Stimulated activated CD4-positive, alpha-beta T cell treated with anti-CD3 and anti-CD28 coated beads, TNF-alpha, amount 100 ng/mL, for 24 hours (primary cell): ENCODE measurements at places on chromosomes 11 and 22.

DNA sequence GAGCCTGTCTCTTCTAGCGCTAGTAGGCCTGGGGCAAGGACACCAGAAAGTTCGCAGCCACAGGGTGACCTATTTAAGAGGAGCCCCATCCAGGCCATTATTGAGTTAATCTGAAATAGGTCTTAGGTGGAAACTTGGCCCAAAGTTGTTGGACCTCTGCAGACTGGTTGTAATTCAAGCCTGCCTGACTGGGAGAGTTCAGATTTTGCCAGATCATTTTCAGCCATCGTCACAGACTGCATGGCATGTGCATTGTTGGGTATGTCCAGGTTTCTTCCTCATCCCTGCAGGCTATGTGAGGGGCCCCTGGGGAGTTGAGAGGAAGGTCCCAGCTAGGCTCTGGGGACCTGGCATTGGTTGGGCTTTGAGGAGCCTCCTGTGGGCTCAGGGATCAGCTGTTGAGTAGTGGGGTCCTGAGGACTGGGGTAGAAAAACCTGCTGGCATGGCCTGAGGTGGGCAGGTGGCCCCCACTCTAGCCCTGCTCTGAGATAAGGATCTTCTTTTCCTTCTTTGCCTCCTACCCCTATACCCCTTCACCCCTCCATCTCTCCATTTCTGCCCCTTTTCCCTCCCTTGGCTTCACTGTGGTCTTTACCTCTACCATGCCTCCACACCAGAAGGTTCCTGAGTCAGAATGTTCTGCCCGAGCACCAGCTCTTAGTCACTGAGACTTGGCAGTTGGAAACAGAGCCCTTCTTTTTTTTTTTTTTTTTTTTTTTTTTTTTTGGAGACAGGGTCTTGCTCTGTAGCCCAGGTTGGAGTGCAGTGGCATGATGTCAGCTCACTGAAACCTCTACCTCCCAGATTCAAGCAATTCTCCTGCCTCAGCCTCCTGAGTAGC, 112.7 kb downstream of the MORC2 start:
- DNase-seq = no peak

DNA sequence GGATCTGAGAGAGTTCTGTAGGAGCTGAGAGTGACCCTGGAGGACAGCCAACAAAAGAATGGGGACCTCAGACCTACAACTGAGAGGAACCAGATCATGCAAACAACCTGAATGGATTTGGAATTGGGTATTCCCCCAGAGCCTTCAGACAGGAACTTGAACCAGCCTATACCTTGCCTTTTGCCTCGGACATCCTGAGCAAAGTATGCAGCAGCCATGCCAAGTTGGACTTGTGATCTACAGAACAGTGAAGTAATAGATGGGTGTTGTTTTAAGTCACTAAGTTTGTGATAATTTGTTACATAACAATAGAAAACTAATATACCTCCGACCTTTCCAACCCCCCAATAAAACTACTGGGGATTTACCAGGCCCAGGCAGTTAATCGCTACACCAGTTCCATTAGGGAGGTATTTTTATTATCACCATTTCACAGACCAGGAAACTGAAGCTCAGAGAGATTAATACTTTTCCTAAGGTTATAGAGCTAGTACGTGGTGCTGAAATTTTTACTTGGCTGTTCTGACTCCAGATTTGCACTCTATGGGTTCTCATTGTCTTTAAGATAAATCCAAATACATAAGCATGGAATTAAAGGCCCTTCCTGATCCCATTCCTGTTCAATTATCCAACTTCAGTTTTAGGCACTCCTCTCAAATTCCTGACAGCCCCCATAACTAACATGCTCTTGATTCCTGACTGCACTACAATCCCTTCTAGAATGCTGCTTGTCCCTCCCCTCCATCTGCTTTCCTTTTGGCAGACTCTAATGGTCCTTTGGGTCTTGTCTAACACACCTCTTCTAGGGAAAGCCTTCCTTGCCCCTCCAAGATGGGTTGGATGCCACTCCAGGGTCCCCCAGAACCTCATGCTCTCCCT, 1.7 kb upstream of the RASSF10 start:
- no peak for DNase-seq

DNA sequence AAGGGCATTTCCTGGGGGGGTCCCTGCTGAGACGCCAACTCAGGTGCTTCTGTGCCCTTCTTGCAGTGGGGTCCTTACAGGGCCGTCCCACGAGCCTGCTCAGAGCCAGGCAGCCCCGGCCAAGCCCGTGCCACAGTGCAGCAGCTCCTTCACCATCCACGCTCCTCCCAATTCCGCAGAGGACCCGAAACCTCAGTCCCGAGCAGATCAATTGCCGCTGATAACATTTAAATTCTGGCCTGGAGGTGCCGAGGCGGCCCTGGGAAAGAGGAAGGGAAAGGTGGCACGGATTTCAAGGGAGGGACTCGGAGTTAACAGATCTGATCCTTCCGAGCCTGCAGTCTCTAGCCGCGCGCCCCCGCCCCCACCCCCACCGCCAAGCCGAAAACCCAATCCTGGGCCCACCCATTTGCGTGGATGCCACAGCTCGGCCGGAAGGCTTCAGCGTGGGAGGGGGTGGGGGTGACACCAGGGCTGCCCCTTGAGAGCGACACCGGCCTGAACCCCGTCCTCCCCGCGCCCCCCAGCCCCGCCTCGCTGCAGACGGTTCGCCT, 32.3 kb upstream of the JAM3 start:
- DNase-seq = no peak

- no peak for DNase-seq
These were observed 289.1 kb downstream of the TBC1D22A start for GRCh38 chr22:47051441-47052071.

DNA sequence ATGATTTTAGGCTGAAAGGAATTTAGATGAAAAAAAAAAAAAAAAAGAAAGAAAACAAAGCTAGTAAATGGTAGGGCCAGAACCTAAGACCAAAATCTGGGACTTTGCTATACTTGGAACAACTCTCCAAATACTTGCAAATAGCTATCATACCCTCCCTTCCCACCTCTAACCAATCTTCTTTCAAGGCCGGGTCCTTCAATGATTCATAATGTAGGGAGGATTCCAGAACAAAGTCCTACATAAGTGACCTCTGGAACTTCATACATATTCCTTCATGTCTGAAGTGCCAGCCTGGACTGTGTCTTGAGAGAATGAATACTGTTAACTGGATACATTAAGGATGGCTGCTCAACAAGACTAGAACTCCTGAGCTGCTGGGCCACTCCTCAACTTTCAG, 9.9 kb downstream of the STK33 start:
- no peak for DNase-seq

DNA sequence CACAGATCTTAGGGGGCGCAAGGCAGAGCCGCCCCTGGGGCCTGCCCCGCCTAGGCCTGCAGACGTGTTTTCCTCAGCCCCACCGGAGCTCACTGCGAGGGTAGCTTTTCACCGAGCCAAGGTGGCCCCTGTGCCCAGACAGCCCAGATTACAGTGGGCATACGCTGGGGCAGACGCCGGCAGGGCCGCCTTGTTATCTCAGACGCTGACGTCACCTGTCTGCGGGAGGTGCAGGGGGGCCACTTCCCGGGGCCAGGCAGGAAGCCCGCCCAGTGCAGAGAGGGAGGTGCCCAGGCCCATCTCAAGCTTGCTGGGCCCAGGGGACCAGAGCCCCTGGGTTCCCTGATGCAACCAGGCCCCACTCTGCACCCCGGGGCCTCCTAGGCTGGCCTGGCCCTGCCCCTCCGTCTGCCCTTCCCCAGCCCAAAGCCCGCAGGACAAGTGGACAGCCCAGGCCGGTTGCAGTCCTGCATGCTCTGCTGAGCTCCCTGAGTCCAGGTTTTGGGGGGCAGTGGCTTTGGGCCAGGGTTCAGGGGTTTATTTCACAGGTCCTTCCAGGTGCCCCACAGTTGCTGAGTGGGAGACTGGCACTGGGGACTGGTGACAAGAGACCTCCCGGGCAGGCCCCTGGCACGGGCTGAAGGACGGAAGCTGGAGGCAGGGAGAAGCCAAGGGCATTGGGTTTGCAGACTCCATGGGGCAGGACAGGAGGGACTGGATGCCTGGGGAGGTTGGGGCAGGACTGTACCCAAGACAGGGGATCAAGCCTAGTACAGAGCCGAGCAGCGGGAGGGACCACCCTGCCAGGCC, 38.6 kb downstream of the IGF2 start:
- DNase-seq = no peak

GRCh38 chr11:103700622-103701021, 335.8 kb upstream of the DDI1 start:
- no peak for DNase-seq

DNA sequence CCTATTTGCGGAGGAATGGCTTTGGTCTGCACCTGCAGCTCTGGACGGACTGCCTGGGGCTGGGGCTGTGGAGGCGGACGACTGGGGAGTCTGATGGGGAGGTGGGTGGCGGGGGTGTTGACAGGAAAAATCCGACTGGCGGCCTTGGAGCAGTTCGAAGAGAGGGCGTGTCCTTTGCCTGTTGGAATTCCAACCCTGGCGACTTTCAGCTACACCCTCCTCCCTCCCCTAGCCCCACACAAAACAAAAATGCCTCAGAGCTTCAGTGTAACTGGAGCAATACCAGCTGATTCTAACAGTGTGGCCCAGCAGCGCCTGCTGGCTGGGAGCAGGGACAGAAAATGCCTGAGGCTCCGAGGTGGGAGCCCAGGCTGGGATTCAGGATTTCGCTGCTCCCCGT, 85.4 kb downstream of the ATXN10 start:
- DNase-seq = no peak

- no peak for DNase-seq
These were observed 53.3 kb upstream of the BMAL1 start for GRCh38 chr11:13224324-13224723.

GRCh38 chr11:22390283-22390655, 52.1 kb downstream of the SLC17A6 start:
- no peak for DNase-seq

DNA sequence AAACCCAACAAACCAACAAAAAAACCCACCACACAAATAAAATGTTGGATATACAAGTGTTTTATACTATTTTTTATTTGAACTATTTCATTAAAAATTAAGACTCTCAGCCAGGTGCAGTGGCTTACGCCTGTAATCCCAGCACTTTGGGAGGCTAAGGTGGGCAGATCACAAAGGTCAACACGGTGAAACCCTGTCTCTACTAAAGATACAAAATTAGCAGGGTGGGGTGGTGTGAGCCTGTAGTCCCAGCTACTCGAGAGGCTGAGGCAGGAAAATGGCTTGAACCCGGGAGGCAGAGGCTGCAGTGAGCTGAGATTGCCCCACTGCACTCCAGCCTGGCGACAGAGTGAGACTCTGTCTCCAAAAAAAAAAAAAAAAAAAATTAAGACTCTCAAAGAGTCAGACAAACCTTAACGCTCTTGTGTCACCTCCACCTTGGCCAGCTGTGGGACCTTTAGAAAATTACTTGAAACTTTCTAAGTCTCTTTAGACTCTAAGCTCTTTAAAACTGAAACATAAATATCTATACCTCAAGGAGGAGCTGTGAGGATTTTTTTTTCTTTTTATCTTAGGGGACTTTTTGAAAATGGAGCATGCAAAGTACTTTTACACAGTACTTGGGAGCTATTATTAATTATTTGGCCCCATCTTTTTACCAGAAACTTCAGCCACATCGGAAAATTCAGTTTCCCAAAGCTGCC, 68.4 kb upstream of the CLNS1A start:
- no peak for DNase-seq

DNA sequence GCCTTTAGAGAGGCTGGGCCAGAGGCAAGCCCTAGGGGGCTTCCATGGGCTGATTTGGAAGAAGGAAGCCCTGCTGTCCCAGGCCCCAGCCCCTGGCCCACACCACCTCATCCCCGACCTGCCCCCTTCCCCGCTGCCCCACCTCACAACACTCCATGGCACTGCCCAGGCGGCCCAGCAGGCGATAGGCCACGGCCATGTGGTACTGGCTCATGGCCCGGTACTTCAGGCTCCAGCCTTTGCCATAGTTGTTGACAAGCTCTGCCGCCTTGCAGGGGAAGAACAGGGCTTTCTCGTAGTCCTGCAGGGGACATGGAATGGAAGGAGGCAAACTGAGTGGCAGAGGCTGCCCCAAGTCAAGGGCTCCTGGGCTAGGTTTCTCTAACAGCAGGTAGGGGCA, 6.4 kb downstream of the RAPSN start:
- DNase-seq = no peak

- DNase-seq = no peak
These were observed 48.3 kb upstream of the PHOX2A start for GRCh38 chr11:72292106-72292785.
